ENCODE measurements at places on chromosomes 2 and 18.

GRCh38 chr2:181131584-181131983, 151.2 kb downstream of the UBE2E3 start:
- no peak for DNase-seq

GRCh38 chr2:65382323-65382722, 50.1 kb downstream of the SPRED2 start:
- DNase-seq, result no peak

DNA sequence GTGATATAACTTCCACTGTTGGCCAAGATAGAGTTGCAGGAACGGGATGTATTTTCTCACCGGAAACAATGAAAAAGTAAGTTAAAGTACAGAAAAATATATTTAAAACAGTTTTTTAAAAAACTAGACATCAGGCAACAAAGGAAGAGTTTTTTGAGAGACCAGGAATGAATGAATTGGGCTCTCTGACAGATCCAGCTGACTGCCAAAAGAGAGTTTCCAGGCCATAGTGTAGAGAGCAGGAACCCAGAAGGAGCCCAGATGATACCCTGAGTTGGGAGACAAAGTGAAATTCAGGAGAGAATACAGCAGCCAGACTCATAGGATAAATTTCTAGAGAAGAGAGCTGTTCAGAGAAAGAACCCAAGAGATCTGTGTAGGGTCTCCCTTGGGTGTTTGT, 362.6 kb upstream of the SMIM21 start:
- DNase-seq, result no peak

DNA sequence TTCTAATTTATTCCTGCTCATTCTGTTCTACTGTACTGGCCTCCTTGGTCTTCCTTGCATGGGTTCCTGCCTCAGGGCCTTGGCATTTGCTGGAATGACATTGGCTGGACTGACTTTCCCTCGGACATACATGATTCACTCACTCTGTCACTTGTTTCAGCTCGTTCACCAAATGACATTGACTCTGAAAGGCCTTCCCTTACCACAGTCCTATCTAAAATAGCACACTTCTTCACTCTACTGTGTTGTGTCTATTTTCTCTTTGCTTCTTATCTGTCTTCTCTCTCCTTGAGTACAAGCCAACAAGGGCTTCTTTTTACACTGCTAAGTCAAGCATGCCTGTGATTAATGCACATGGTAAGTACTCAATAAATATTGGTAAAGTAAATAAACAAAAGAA, 65.6 kb downstream of the SCG2 start:
- DNase-seq, result no peak

GRCh38 chr2:100178085-100178788, 35.8 kb upstream of the AFF3 start:
- peak; percentile 22 for DNase-seq

- no peak for DNase-seq
Observed at GRCh38 chr18:596288-596881, 403 bp upstream of the CLUL1 start.

GRCh38 chr2:11947956-11948355, 201.5 kb downstream of the LPIN1 start:
- DNase-seq, result no peak

DNA sequence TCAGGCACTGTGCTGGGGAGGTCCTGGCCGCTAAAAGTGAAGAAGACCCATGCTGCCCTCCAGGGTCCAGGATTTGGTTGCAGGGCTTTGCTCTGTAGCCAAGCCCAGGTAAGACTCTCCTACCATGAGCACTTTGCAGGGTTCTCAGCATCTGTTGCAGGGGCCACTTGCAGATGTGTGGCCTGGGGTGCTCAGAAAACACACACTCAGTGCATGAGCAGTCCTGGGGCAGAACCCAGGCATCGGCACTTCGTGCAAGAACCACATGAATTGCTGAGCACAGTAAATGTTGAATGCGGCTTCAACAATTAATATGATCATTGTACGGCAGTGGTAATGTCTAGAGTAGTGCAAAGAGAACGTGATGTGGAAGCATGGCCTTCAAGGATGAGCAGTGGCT, 98.5 kb upstream of the SMIM21 start:
- DNase-seq, result no peak

GRCh38 chr18:57921708-57922107, 118.6 kb upstream of the ATP8B1 start:
- DNase-seq, result no peak

DNA sequence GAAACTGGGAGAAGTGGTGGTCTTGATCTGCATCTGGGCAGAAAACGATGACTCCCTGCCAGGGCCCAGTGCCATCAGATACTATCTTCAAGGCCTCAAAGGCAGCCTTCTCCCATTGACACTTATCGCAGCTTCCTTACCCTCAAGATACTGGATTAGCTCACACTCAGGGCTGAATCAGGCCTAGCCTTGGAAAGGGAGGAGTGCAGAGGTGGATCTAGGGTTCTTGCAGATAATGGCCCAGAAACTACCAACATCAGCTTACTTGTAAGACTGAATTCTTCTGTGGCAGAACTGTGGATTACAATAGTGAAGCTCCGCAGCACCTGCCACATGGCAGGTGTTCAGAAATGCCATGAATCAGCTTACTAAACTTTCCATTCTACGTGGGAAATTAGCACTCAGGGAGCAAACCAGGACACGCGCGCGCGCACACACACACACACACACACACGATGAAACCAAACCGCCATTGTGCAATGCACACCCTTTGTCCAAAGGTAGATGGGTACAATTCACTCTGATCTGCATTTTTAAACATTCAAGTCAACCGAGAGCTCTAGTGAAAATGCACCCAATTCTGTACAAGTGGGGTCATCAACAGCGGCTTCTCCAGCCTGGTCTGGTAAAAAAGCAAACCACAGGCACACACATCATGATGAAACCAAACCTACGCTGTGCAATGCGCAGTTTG, 26.3 kb upstream of the TMEM182 start:
- no peak for DNase-seq

DNA sequence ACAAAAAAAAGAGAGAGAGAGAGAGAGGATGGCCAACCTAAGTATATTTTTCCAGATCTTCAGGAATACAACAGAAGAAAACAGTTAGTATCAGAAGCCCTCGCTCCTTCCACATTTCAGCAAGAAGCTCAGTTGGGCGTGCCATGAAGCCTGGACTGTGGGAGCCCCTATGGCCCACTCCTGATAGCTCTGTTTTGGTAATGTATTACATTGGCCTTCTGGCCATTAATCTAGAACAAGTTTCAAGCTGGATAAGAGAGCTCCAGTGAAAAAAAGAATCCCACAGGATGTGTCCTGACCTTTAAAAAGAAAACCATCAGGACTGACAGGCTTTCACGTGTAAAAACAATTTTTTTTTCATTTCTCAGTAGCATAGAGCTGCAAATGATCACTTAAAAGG, 197.9 kb downstream of the ICOS start:
- no peak for DNase-seq

- peak; percentile 58 for DNase-seq
Observed at GRCh38 chr2:73291093-73291460, 2.3 kb downstream of the EGR4 start.

- no peak for DNase-seq
Observed at GRCh38 chr18:33863912-33864311, 285.9 kb downstream of the ASXL3 start.

Measured in naive B cell (primary cell).